Dermis blood vessel endothelial cell (primary cell): ENCODE measurements at places on chromosomes 4 and X. TPM values are rescaled to one million over a fixed set of nuclear protein-coding genes. Genes with fewer than 3 reads are reported as not detected.
A peak's percentile ranks its signal among the peaks of the same experiment; 100 is the strongest.

- DNase-seq: no peak
These were observed 220.3 kb upstream of the VEGFC start for GRCh38 chr4:177012918-177013545.

- DNase-seq: no peak
These were observed 101.0 kb downstream of the GATB start for GRCh38 chr4:151659601-151660364.

- DNase-seq: peak; percentile 33
These were observed 137.8 kb downstream of the FBXW7 start for GRCh38 chr4:152398060-152398459.

- no peak for DNase-seq
These were observed 5.7 kb downstream of the MSX1 start for GRCh38 chr4:4864940-4865704.

DNA sequence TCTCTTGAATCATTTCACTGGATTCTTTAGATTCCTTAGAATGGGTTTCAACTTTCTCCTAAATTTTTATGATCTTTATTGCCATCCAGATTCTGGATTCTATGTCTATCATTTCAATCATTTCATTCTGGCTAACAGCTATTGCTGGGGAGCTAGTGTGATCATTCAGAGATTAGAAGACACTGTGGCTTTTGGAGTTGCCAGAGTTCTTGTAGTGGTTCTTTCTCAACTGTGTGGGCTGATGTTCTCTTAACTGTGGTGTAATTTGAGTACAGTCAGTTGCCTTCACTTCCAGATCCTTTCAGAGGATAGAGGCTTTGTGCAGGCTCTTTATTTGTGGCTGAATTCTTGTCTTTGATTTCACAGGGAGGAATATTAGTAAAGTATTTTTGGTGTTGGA is 12.1 kb upstream of the CSN2 start:
- no peak for DNase-seq

DNA sequence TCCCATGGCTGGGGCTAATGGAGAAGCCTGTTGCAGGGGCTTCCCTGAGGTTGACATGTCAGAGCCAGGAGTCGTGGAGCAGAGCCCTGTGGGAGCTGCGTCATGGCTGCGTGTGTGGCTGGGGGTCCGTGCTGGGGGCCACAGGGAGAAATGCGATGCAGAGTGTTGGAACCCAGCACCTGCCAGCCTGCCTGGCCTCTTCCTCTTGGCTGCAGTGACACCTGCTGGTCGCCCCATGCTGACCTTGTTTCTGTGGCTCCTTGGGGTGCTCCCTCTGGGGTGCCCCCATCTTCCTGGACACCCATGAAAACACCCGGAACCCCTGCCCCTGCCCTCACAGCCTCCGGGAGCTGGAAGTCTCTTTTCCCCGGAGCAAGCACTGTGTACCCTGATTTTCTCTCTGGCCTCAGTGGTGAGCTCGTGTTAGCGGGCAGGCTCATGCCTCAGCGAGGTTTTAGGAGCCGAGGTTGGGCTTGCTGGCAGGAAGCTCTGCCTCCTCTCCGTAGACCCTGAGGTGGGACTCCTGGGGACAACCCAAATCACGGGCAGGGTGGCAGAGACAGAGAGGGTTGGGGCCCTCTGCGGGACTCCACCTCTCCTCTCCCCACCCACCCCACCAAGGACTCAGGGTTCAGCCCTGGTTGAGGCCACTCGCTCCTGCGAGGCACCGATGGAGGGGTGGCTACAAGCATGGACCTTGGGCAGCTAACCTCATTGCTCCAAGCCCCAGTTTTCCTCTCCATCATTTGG is 103.7 kb downstream of the SORCS2 start:
- peak; percentile 42 for DNase-seq

GRCh38 chr4:75101906-75102786 is 169.2 kb downstream of the PARM1 start:
- DNase-seq: no peak

GRCh38 chrX:97358941-97359340 is 475.2 kb downstream of the RPA4 start:
- DNase-seq: no peak

- DNase-seq: no peak
These were observed 137.6 kb upstream of the KLF3 start for GRCh38 chr4:38526412-38526811.

DNA sequence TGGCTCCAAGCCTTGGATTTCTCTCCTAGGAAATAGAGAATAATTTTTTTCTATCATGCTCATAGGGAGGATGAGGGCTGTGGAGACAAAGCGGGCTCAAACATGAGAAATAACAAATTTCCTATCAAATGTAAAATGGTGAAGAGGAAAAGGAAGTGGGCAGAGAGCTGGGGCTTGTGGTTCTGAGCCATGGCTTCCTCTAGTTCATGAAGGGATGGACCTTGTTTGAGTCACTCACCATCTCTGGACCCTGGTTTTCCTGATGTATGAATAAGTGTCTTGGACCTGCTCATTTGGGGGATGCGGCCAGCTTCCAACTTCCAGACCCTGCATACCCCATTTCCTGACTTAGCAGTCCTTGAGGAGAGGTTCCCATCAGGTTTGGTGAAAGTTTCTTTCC is 63.0 kb downstream of the MSX1 start:
- no peak for DNase-seq

MAGEA1 gene
- total RNA-seq: not detected in 2 replicates

ITM2A gene
- 39.5 and 63.8 TPM in 2 replicates for total RNA-seq

FABP2 gene
- total RNA-seq: not detected in 2 replicates

STARD8 gene
- 21.6 and 46.4 TPM in 2 replicates for total RNA-seq

SUPT20HL1 gene
- not detected in 2 replicates for total RNA-seq

SYTL5 gene
- total RNA-seq: under 0.01 TPM in 1 of 2 replicates, not detected in the other

ZDHHC15 gene
- total RNA-seq: under 0.01 TPM in 1 of 2 replicates, not detected in the other

ANOS1 gene
- total RNA-seq: 0.17 and 0.47 TPM in 2 replicates
